T-helper 17 cell (primary cell): ENCODE measurements at places on chromosomes 4 and X.
A peak's percentile ranks its signal among the peaks of the same experiment; 100 is the strongest.

- no peak for DNase-seq
Observed at GRCh38 chrX:96182366-96182765, 502.3 kb upstream of the DIAPH2 start.

- peak; percentile 60 for DNase-seq
Observed at GRCh38 chr4:2220016-2220630, 21.8 kb downstream of the HAUS3 start.

DNA sequence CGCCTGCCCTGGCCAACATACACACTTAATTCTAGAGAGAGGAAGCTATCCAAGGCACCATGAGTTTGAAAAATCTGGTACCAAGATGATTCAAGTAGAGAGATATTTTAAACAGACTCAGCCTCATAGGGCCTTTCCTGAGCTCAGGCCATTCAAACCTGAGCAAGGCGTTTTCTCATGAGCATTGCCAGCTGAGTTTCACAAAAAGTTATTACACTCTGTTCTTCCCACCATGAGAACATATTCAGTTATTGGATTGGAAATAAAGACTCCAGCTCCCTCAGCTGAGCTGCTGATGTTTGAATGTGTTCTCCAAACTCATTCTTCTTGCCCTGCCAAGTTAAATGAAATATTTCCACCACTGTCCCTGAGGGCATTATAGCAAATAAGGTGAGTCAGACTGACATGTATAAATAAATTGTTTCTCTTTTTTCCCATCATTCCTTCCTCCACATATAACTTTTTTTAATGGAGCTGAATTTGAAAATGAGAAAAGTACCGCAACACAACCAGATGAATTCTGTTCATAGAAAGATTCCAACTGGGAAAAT lies 429.6 kb downstream of the RAB28 start:
- DNase-seq = no peak

- DNase-seq = no peak
Observed at GRCh38 chr4:152862608-152863007, 73.5 kb upstream of the FHDC1 start.

DNA sequence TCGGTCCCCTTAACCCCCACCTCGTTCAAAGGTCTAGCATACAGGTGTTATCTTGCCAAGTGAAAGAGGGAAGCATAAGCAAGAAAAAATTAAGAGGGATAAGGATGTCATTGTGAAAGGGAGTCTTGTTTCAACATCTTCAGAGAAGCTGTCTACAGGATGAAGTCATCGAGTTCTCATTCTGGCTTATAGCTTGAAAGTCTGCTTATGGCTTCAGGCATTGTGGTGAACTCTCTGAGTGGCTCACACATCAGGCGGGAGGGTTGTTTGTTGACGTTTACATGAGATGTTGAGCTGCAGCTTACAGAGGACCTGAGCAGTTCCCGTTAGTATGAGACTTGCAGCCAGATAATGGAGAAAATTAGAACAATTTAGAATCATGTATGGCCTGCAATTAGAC lies 16.6 kb downstream of the MAGEA9B start:
- no peak for DNase-seq

DNA sequence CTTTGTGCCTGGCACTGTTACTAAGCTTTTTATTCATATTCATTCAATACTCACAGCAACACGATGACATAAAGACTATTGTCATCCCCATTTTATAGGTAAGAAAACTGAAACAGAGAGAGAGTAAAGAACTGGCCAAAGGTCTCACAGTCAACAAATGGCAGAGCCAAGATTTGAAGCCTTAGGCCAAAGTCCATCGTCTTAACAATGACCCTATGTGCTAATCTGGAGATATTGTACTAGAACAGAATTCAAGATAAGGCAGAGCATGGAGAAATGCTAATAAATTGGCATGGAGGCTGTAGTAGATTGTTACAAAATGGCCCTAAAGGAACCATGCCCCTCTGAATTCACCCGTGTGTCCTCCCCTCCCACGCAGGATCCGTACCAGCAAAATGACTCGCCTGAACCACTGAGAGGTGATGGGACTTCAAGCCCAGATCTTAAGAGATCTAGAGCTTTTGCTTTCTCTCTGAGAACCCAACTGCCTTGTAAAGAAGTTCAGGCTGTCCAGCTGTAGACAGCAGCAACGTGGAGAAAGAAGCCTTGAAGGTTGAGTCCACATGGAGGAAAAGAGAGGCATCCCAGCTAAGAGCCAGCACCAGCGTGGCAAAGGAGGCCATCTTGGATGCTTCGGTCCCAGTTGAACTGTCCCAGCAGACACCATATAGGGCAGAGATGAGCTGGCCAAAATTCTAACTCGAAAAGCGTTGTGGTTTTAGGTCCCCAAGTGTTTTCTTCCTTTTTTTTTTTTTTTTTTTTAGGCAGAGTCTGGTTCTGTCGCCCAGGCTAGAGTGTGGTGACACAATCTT lies 52.8 kb upstream of the RBM47 start:
- DNase-seq = no peak

DNA sequence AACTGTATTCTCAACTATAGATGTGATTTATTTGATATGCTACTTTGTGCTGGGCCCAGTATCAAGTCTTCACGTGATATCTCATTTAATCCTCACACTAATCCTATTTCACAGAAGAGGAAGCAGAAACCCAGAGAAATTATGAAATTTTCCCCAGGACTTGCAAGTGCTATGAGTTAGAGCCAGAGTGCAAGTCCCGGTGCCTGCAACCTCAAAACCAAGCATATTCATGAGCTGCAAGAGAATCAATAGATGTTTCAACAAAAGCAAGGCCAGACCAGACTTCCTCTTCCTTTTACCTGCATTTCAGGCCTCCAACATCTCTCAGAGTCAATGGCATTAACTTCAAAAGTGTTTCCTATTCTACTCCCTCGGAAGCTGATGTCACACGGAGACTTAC lies 92.2 kb upstream of the GATB start:
- DNase-seq = no peak

DNA sequence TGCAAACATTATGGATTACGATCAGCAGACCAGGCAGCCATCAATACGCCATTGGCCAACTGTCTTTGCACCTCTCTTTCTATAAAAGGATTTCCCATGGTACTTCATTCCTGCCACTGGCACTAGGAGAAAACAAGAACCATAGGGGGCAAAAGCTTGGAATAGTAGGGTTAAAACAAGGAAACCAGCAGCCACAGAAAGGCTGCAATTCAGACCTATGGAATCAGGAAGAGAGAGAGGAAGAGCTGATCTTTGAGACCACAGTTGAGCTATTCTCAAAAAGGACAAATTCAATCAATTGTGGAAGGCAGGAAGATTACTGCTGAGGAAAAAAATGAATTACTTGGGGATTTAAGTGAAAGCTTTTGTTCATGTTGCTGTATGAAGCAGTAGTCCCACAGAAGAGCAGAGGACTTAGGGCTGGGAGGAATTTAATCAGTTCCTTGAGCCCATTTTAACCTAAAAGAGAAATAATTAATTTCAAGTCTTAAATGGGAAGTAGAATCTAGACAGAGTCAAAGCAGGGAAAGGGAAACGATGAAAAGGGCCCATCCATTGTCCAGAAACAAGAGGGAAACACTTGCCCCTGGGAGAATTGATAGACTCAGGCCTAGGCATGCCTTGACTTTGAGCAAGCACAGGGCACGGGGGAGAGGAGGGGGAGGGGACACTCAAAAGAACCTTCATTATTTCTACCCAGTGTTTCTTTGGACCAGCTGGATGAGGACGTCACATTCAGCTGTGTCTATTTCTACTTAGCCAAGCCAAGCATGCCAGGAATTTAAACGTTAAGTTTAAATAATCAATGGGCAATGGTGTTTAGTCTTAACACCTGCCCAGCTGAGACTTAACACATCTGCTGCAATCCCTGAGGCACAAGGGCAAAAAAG lies 50.7 kb downstream of the SCD5 start:
- DNase-seq = no peak

DNA sequence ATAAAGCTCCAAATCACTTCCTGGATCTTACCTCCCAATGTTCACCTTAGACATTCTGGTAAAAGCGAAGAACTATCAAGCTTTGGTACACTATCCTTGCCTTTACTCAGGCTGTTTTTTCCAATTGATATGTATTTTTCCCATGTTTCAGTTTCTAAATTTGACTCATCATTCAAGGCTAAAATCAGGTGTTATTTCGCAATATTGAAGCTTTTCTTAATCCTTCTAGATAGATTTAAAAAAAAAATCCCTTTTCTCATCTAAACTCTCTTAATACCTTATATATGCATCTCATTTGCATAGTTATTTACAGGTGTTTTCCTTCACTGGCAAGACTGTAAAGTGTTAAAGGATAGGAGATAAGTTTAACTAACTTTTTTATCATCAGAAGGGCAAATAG lies 608.1 kb upstream of the FAM241A start:
- DNase-seq = no peak

GRCh38 chr4:87677731-87678130 lies 27.7 kb downstream of the DMP1 start:
- DNase-seq = no peak

GRCh38 chrX:55119712-55120111 lies 30.9 kb downstream of the PAGE2 start:
- DNase-seq = no peak

DNA sequence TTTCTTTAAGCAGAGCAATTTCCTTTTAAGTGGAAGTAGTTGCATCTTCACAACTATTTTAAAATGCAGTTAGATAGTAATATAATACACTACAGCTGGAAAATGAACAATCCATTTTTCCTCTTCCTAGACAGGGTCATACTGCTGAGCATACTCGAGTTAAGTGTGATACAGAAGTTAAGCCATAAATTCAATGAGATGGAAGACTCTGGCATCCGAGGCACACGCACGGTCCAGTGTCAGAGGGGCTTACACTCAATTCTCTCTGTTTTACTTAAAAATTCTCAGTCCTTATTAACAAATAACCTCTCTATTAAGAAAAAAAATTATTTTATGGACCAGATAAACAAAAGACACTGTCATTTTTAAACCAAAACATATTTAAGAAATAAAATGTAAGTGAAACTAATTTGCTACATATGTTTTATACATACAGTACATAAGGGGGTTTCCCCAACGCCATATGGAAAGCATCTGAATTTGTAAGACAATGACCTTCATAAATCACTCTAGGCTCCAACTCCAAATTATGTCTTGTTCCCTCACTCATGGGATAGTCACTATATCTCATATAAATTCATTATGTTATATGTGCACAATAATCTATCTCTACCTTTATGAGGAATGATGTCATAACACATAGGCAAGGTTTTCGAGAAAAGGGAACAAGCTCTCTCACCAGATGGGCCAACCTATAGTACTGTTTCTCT lies 315.3 kb downstream of the PAPSS1 start:
- DNase-seq = no peak
